ENCODE measurements at places on chromosomes 6 and 20.

DNA sequence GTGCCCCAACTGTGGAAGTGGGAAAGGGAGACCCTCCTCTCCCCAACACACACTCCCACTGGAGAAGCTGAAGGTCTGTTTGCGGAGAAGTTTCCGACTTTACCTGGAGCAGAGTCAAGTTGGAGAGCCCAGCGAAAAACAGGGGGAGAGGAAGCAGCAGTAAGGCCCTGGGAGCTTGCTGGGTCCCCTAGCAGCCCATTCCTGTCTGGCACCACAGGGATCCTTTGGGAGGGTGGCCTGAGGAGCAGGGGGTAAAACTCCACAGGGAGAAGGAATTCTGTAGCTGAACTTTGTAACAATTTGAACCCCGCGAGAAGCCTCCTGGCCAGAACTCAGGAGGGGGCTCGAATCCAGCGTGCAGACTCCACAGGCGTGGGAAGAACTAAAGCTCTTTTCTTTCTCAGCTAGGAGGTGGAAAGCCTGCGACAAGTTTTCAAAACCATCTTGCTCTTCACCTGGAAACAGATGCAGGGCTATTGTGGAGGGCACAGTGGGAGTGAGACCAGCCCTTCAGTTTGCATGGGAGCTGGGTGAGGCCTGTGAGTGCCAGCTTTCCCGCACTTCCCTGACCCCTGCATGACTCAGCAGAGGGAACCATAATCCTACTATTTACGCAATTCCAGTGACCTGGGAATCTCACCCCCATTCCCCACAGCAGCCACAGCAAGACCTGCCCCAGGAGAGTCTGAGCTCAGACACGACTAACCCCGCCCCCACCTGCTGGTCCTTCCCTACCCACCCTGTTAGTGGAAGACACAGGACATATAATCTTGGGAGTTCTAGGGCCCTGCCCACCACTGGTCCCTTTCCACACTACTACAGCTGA lies 25.8 kb downstream of the SERPINB9 start:
- DNase-seq, result no peak

DNA sequence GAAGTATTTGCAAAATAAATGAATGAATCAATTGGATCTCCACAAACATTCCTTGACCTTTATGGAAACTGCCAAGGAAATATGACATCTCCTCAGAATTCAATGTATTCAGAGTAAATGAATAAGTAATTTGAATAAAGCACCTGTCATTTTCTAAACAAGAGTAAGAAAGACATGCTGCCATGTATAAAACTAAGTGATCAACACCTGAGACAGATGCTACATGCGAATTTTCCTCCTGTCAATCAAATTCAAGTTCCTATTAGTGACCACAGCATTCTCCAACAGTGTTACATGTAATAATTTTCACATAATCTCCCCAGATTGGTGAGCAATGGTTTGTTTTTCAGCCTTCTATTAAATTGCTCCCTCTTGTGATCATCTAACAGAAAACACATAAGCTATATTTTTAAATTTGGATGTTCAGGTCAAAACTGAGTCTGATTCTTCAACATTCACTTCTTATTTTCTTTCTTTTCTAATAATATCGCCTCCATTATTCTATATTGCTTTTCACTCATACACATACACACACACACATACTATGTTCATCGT lies 163.2 kb upstream of the RNF217 start:
- DNase-seq, result no peak

- DNase-seq, result no peak
Observed at GRCh38 chr6:111280445-111280955, 193.2 kb downstream of the SLC16A10 start.

DNA sequence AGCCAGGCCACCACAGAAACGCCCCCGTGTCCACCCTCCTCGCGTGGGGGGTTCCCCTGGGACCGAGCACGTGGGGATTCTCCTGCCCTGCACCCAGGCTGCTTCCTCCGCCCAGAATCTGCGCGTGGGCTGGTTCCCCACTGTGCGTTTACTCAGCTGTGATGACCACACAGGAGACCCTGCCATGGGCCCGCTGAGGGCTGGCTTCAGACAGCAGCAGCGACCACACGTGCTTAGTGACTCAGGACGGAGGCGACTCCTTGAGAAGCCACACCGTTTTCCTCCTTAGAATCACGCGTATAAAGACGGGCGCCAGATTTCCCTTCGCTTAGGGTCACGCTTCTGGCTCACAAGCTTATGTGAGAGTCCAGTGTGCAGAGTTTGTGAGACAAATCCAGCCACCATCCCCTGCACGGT lies 63.9 kb upstream of the PDE10A start:
- DNase-seq, result no peak

DNA sequence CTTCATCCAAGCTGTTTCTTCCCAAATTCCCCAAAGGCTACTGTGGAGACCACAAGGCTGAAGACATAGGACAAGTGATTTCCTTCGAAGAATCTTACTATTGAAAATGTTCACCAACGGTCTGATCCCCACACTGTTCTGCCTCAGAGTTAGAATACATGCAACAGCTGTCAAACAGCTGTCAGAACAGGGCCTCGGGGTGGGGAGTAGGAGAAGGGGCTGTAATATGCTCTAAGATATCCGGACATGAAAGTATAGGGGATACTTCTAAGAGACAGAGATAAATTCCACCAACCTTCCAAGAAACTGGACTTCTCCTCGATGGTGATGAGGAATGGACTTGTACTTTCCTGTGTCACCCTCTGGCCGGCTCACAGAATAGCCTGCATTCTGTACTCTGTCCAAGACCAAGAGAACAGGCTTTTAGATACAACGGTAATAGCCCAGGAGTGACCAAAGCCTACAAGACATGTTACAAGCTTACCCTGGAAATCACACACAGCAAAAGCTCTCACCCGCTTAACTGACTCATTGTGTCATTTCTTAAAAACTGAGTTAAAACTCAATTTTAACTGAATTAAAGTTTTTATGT lies 69.2 kb upstream of the PTGIS start:
- DNase-seq, result no peak

DNA sequence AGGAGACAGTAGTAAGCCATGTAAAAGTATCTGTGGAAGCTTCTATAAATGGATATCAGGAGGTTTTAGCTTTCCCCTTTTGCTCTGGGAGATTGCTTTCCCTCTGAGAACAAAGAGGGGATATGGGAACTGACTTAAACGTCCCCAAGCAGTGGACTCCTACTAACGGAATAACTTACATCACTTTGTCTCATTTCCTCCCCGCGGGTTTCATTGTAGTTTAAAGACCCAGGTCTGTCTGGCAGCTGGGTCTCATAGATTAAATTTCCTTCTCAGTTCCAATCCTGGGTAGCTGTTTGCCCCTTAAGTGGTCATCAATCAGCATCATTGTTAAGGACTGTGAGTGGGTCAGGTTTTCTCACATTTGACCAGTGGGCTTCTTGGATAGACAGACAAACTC lies 68.7 kb downstream of the PLAGL1 start:
- DNase-seq, result no peak

GRCh38 chr20:62914970-62915457 lies 11.3 kb downstream of the DIDO1 start:
- DNase-seq, result no peak

DNA sequence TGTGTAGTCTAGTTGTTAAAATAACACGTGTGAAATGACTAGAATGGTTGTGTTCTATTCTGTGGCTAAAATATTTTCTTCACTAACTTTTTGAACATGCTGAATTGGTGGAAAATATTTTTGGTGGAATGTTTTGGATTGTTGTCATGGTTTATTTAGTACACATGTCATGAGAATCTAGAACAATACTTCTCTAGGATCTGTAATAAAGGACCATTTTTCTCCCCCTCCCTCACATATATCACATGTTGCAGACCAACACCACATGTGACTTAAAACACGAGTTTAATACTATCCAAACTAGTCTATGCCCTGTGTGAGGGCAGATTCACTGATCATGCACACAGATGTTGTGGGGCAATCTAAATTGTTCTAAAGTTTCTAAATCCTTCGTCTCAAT lies 29.2 kb downstream of the FIG4 start:
- DNase-seq, result no peak

GRCh38 chr20:59148701-59149493 lies 14.7 kb upstream of the ZNF831 start:
- no peak for DNase-seq

- no peak for DNase-seq
Observed at GRCh38 chr6:163926642-163927041, 512.1 kb downstream of the QKI start.

DNA sequence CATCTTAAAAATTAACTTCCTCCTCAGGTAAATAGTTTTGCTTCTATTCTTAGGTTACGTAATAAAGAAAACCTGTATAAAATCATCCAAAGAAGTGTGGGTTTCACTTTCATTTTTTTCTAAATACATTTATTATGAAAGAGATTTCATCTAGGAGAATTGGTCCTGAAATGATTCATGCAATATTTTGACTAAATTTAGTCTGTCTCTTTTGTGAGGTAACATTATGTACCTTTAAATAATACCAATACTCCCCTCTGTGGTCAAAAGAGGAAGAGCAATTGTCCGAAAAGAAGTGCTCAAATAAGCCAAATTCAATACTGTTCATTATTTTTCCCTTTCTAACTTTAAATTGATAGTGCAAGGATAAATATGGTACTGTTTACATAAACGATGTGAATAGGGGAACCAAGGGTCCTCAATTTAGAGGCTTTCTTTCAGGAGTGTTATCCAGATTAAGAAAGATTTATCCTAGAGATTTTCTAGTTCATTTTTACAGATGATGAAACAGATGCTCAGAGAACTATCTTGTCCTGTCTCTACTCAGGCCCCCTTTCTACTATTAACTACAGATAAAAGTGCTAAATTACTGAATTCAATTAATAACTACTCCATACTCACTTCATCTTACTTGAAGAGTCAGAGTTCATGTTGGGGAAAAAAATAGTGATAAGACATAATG lies 26.2 kb downstream of the CYP39A1 start:
- DNase-seq, result no peak

DNA sequence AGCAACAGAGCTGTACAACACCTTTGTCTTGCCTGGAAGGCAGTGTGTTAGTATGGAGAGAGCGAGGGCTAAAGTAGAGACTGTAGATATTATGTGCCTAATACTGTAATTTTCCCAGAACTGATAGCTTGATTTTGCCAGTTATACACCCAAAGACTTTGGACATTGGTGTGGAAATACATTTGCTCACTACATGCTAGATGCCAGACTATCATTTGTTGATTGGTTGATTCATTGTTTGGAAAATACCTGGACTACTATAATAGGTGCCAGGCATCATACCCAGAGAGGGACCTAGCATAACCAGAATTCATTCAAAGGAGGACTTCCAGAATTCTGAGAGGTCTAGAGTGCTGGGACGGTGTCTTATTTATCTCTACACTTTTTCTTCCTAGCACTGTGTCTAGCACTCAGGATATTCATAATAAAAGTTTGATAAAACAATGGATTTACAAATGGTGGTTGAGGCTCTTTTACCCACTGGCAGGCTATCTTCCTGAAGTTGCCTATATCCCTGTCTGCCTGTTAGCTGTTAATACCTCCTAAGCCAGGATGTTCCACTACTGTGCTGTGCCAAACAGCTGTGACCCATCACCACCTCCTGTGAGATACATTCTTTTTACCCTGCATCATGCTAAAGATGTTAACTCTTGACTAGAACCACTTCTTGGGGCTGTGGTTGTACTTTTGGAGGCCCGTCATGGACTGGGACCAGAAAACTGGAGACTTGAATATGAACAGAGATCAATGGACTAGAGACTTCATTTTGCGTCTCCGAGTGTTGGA lies 72.2 kb upstream of the FUCA2 start:
- no peak for DNase-seq

- no peak for DNase-seq
Observed at GRCh38 chr20:24423390-24424313, 45.8 kb upstream of the SYNDIG1 start.

GRCh38 chr6:106466211-106466610 lies 105.7 kb downstream of the CRYBG1 start:
- DNase-seq, result no peak

GRCh38 chr6:163494279-163494727 lies 79.8 kb downstream of the QKI start:
- DNase-seq, result no peak

DNA sequence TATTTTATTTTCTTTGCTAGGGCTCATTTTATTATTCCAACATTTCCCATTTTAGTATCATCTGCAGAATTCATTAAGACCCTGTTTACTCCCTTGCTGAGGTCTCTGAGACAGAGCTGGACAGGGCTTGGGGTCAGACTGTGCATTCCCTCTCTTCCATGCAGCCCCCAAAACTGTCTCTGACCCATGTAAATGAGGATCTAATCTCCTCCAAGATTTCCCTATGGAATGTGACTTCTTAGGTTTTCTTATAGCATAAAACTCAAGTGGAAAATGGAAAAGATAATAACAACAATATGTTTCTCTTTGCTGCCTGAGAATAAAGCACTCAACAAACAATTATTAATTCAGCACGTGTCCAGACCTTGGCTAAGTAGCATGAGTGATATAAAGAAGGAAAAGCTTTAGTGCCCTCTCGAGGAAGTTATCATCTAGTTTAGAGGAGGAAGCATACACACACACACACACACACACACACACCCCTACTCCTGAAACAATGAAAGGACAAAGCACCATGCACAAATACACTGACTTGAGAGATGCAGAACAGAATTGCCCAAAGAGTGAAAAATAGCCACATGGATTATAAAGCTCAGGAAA lies 815.5 kb downstream of the BCKDHB start:
- no peak for DNase-seq

DNA sequence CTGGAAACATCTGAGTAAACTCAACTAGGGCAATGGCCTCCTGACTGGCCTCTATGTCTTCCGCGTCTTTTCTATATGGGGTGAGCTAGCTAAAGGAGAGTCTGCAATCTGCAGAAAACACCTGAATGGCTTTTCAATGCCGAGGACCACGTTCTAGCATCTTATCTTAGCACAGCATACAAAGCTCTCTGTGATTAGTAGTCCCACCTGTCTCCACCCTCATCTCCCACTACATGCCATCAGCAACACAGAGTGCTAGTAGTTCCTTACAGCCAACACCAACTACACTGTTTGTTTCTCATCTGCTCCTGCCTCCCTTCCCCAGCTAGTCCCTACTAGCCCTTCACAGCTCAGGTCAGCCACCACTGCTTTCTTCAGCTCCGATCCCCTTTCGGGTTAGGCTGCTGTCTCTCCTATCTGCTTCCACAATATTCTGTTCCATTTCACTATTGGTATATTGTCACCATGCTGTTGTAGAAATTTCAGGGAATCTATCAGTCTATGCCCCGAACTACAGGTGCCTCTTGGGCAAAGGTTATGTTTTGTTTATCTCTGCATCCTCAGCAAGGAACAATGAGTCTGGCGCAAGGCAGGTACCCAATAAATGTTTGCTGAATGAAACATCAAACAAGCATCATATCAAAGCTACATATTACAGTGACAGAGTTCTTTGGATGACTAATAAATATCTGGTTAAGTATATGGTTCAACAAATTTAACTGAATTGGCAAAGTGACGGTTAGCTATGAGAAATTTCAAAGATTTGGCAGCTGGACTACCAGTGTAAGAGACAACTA lies 12.2 kb downstream of the LYRM4 start:
- no peak for DNase-seq

- no peak for DNase-seq
Observed at GRCh38 chr20:50887576-50887975, 43.7 kb downstream of the ADNP start.

- DNase-seq, result no peak
Observed at GRCh38 chr6:90715093-90715655, 128.3 kb upstream of the MAP3K7 start.

- no peak for DNase-seq
Observed at GRCh38 chr6:168156742-168157265, 77.8 kb upstream of the FRMD1 start.

GRCh38 chr6:31829633-31830283 lies 2.2 kb downstream of the HSPA1B start:
- no peak for DNase-seq

All from stimulated activated CD4-positive, alpha-beta T cell treated with anti-CD3 and anti-CD28 coated beads, Interleukin-1b, Interleukin-23, amount 100 ng/mL, for 48 hours (primary cell).